ENCODE measurements at places on chromosomes 5 and 9. TPM values are rescaled to one million over a fixed set of nuclear protein-coding genes. Genes with fewer than 3 reads are reported as not detected.

DNA sequence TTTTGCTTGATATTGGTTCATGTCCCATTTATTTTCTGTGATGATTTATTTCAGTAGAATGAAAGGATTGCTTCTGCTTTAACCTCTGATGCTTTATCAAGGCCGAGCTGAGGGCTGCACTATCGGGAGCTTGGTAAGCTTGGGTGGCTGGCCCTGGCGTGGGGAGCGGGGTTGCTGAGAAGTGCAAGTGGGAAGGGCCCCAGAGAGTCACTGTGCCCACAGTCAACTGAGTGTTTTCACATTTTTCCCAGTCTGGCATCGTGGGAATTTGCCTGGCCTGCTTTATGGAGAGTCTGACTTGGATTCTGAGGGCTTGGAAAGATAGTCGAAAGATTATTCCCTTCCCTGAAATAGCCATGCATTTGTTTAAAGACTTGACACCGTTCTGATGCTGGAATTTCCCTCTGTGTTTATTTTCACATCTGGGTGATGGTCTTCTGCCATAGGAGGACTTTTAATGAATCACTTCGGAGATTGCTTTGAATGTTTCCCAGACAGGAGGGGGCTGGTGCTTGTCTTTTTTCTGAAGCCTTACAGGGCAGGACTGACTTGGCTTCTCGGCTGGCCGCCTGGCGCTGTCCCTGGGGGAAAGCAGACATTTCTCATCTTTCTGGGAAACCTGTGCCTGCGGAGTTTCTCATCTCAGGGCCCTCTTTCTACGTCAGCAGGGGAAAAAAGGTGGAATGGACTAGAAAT is 139.0 kb downstream of the BOD1 start:
- no peaks in the 10 kb centered on the region for H3K36me3 ChIP-seq
- no peak overlapping the region for H3K4me3 ChIP-seq
- H3K4me1 ChIP-seq: peaks cover 14% of the 10 kb centered on the region
- no peaks in the 10 kb centered on the region for H3K27me3 ChIP-seq
- H3K27ac ChIP-seq: peak overlapping the region; percentile 24

DNA sequence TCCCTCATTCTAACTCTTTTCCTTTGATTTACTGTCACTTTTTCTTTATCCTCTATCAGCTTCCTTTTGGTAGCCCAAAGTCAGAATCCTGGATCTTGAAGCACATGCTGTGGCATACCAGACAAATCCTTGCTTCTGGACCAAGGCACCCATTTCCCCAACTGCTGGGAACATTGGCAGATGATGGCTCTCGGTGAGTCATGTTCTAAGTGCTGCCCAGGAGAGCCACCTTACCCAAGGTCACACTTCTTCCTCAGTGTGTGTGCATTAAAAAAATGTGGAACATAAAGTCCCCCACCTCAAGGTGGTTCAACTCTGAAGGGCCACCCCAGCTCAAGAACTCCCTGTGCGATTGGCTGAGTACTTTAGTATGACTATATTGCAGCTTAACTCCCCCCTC is 141.4 kb upstream of the PUM3 start:
- no peaks in the 10 kb centered on the region for H3K4me1 ChIP-seq
- no peak overlapping the region for H3K27ac ChIP-seq
- no peak for DNase-seq
- H3K27me3 ChIP-seq: no peaks in the 10 kb centered on the region
- H3K4me3 ChIP-seq: no peak overlapping the region

GRCh38 chr5:132342291-132343180 is 27.0 kb upstream of the SLC22A5 start:
- H3K4me3 ChIP-seq: no peak overlapping the region

GRCh38 chr5:147055089-147055826 is 176.7 kb upstream of the PPP2R2B start:
- H3K4me3 ChIP-seq: peak overlapping the region; percentile 81
- no peaks in the 10 kb centered on the region for H3K36me3 ChIP-seq
- peaks cover 24% of the 10 kb centered on the region for H3K4me1 ChIP-seq
- no peak overlapping the region for H3K27ac ChIP-seq
- H3K27me3 ChIP-seq: no peaks in the 10 kb centered on the region

- no peak for DNase-seq
- peaks cover 36% of the 10 kb centered on the region for H3K4me1 ChIP-seq
- peak overlapping the region; percentile 94 for H3K27ac ChIP-seq
- H3K4me3 ChIP-seq: peak overlapping the region; percentile 93
- peaks cover 85% of the 10 kb centered on the region for H3K27me3 ChIP-seq
Measured at GRCh38 chr9:14314424-14314928, 535 bp upstream of the NFIB start.

Gene PCA3
- total RNA-seq: not detected

Gene PTGES2
- 63.2 TPM for total RNA-seq

Gene SLC4A9
- not detected for total RNA-seq

Gene ESM1
- not detected for total RNA-seq

Gene KCTD16
- 0.52 TPM for total RNA-seq

Gene PRUNE2
- 5.4 TPM for total RNA-seq
